ENCODE measurements at places on chromosomes 2 and 18.

DNA sequence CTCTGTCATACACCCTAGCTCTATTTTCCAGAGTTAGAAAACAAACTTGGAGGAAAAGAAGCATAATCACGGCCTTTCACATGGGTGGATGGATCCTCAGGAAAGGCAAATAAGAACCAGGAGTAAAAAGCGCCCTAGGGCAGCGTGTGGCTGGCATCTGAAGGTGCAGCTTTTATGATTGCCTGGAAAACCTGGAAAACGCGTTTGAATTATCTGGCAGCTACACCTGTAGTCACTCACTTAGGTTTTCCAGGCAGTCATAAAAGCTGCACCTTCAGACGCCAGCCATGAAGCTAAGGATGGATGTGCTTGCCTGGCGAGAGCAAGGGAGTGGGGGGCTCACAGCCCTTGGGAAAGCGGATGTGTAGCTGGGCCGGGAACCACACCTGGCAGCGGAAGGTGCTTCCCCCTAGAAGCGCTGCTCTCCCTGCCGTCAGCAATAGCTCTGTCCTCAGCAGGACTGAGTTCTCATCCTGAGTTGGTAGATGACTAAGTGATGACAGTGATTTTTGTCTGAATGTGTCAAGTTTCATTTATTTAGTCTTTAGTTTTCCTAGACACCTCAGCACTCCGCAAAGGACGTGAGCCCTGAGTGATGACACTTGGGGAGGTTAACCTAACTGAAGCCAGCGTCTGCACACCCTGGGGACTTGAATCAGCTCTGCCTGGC, 82.0 kb downstream of the DCDC2C start:
- no peak for DNase-seq

- no peak for DNase-seq
These were observed 14.2 kb upstream of the NR4A2 start for GRCh38 chr2:156346731-156347130.

GRCh38 chr2:64192664-64193105, 48.5 kb upstream of the PELI1 start:
- no peak for DNase-seq

DNA sequence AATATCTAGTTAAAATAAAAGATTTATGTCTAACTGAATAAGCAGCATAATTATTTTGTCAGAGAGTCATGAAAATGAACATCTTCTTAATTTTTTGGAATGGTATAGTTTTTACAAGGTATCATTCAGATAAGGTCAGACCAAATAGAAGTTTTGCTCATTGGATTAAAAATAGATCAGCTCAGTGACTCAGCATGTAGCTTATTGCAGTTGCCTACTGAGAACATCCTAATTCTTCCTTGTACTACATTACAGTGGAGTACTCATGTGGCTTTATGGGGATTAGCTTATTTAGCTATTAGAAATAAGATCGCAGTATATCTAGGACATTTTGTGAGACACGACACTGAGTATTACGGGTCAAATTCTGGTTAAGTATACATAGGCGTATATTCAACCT, 38.2 kb upstream of the PPM1B start:
- DNase-seq = no peak

DNA sequence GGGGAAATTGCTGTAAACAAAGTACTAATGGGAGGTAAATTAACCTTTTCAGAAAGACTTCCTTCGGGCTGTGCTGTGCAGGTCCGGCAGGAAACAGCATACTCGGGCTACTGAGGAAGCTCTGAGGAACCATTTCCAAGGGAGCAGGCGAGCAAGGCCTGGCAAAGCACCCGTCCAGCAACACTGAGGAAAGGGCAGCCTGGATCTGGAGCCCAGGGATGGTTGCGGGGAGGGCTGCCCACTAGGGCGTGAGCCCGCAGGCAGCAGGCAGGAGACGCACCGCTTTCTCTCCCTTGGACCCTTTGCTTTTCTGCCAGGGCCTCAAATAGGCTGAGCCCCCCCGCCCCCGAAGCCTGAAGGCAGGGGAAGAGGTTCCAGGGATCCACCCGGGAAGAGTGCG, 89.5 kb downstream of the SOX11 start:
- no peak for DNase-seq

DNA sequence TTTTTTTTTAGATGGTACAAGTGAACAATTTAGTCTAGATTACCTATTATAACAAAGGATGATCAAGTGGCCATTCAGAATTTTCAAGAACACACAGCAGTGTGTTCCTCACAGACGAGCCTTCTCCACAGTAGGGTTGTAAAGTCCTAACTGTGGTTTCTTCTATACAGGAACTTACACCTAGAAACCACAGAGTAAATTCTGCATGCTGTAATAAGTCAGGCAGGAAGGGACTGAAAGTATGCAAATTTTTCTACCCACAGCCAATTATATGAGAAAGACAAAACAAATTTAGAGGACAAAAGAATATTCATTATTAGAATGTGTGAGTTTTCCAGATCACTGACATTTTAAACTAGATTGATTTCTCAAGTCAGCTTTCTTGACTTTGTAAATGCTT, 99.5 kb downstream of the RBMS1 start:
- DNase-seq = no peak
